ENCODE measurements at places on chromosomes 12 and 14.

DNA sequence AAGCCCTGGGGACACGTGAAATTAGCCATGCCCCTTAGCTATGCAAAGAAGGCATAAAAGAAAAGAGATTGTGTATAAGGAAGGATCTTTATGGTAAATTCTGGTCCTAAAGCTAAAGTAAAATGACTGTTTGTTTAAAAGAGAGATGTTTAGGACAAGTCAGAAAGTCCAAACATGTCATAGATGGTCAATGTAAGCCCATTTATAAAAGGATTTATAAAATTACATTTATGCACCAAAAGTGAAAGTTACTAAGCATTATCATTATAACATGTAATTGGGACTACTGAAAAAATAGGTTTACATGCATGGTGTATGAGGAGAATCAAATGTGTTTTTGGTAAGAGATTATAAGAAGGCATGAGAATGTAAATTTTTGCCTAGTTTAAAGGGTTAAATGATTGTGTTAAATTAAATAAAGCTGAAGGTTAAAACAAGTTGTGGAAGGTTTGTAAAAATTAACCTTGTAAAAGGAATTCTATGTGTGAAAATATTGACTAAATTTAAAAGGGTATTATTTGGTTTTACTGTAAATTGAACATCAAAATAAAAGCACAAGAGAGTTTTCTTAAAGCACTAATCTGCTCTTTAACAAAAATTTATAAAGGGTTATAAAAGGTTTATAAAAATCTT, 50.4 kb upstream of the TSPAN8 start:
- no peak for DNase-seq

GRCh38 chr12:33588725-33589405, 149.2 kb upstream of the SYT10 start:
- DNase-seq = no peak

DNA sequence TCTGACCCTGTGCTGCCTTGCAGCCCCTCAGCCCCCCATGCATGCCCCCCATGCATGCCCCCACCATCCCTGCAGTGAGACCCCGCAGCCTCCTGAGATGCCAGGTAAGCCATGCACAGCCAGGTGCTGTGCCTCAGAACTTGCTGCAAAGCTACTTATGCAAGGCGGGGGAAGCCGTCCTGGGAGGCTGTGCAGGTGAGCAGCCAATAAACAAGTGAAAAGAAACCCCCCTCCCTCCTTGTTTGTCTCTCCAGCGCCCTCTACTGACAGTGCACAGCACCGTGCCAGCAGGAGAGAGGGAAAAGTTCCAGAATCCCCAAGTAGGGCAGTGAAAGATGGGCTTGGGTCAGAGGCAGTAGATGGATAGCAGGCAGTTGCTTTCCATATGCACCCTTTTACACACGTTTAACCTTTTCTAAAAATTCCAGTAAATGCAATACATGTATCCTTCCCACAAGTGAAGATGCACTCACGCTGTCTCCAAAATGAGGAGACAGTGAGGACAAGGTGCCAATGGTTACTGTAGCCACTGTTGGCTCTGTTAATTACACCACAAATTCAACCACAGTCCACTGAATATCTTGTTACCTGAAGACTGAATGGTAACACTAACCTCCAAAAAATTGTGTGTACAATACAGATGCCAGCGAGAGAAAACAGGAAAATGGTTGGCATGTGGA, 18.0 kb downstream of the TNFAIP2 start:
- DNase-seq = no peak

- DNase-seq = no peak
Observed at GRCh38 chr12:6460751-6461371, 9.0 kb downstream of the TAPBPL start.

DNA sequence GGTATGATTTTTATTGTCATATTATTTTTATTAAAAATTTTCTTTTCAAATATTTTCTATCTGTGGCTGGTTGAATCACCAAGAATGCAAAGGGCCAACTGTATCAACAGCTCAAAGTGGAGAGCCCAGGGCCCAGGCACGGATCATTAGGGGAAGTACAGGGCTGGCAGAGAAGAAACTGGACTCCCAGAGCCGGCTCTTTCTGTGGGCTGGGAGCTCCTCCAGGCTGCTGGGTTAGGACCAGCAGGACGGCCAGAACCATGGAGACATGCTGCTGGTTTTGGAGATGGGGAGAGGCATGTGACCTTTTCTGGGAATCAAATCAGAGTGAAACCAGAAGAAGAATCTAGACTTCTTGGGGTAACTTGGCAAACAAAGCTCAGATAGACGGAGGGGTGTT, 220.5 kb downstream of the CACNA1C start:
- DNase-seq = no peak

DNA sequence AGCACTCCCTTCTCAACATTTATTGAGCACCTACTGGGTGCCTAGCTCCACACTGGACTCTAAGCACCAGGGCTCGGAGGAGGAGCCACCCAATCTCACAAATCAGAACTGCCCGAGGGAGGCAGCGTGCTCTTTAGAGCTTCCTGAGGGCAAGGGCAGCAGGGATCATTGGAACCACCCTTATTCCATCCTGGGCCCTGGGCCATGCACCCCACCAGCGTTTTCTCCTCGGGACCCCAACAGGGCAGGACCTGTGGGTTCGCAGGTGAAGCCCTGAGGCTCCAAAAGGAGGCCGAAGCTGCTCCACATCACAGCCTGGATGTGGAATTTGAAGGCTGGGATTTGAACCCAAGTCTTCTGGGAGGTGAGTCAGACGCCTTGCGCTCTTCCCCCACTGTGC, 15.4 kb downstream of the TMEM119 start:
- DNase-seq = no peak

GRCh38 chr12:38905480-38906351, at the start of gene CPNE8:
Gene CPNE8, minus strand, starts transcription at chr12:38905591. Its CDS starts 57 bp downstream, at chr12:38905534.
- DNase-seq = no peak

GRCh38 chr14:29242755-29243754, 476.5 kb downstream of the FOXG1 start:
- DNase-seq = no peak

Data from AG04449 (cell line).